Activated CD4-positive, alpha-beta T cell treated with anti-CD3 and anti-CD28 coated beads, Interleukin-2, amount 50 U/mL, for 24 hours (primary cell): ENCODE measurements at places on chromosomes 3 and 15.

DNA sequence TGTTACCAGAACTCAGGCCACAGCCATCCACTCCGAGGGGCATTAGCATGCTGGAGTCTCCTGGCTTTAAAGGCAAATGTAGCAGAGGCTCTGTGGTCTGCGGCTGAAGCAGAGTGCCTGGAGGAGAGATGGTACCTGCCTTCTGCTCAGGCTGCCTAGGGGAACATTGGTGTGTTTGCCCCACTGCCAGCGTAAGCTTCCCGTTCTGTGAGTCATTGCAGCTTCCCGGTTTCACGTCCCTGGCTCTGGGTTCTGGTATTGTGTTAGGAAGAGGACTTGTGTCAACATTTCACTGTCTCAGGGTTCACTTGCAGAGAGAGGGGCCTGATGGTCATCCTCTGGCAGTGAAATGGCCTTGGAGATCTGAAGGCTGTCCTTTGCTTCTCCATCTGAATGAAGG is 1.8 kb downstream of the GASK1A start:
- DNase-seq: no peak

DNA sequence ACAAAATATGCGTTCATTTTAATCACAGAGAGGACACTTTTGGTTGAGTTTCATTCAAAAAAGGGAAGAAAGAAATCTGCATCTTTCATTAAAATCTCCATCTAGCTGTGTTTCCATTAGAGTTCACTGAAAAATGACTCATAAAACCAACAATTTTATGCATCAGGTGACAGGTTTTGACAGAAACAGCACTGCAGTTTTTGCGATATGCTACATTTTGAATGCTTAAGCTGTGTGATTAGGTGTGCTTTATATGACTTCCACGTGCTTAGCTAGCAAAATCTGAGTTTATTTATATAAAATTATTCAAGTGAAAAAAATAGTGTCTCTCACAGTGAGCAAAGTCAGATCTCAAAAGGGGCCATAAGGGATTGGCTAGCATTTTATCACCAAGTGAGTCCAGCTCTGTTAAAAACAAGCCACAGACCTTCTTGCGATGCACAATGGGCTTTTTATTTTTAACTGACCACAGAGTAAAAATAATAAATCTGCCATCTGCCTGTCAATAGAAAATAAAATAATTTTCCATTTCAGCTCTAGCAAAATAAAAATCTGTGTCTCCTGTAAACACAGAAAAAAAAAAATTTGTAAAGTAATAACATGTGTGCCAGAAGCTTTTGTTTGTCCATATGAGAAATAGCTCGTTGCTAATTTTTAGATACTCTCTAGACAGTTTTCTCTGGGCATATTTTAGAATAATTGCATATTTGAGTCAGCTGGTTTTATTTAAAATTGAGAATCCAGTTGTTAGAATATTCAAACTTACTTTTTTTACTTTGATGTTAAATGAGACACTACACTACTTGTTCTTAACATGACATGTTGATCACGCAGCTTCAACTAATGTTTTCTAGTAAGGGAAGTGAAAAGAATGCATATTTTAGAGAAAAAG is 409.8 kb downstream of the ROBO2 start:
- no peak for DNase-seq

GRCh38 chr3:178714925-178715832 is 178.9 kb downstream of the KCNMB2 start:
- no peak for DNase-seq

DNA sequence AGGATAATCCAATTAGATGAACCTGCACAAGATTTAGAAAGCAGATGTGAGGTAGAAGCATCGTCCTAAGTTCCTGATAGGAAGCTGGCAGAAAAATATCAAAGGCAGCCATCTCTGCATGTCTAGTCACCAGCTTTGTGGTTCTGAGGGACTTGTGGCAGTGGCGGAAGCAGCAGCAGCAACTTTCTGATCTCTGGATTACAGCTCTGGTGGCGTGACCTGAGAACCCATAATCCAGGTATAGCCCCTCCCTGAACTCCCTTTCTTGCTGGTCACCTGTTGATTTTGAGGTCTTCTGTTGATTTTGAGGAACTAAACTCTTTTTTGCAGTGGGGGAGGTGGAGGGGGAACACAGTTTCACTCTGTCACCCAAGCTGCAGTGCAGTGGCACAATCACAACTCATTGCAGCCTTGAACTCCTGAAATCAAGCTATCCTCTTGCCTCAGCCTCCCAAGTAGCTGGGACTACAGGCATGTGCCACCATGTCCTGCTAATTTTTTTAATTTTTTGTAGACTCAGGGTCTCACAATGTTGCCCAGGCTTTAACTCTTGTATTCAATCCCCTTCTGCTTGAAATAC is 7.9 kb downstream of the FSIP1 start:
- no peak for DNase-seq

GRCh38 chr3:81048058-81048665 is 713.3 kb downstream of the GBE1 start:
- DNase-seq: no peak

GRCh38 chr15:38593524-38593923 is 28.9 kb upstream of the RASGRP1 start:
- DNase-seq: no peak

DNA sequence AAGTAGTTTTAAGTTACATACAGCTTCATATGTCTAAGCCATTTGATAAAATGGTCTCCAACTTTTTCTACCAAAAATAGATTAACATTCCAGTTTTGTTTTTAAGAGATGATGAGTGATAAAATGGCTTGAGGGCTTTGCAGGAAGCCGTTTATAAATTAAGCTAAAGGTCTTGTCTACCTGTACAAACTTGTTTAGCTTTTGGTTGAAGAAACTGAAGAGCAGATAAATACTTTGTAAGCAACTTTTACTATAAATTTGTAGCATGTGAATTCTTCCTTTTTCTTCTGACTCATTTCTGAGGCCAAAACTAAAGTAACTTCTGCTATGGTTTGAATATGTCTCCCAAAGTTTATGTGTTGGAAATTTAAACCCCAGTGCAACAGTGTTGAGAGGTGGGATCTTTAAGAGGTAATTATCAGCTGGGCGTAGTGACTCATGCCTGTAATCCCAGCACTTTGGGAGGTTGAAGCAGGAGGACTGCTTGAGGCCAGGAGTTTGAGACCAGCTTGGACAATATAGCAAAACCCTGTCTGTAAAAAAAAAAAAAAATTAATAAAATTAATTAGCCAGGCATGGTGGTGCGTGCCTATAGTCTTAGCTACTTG is 8.2 kb upstream of the NEDD4 start:
- no peak for DNase-seq

GRCh38 chr15:68699881-68700454 is 120.7 kb downstream of the ANP32A start:
- DNase-seq: no peak

- DNase-seq: no peak
Measured at GRCh38 chr15:101382544-101382943, 87.5 kb upstream of the SNRPA1 start.

DNA sequence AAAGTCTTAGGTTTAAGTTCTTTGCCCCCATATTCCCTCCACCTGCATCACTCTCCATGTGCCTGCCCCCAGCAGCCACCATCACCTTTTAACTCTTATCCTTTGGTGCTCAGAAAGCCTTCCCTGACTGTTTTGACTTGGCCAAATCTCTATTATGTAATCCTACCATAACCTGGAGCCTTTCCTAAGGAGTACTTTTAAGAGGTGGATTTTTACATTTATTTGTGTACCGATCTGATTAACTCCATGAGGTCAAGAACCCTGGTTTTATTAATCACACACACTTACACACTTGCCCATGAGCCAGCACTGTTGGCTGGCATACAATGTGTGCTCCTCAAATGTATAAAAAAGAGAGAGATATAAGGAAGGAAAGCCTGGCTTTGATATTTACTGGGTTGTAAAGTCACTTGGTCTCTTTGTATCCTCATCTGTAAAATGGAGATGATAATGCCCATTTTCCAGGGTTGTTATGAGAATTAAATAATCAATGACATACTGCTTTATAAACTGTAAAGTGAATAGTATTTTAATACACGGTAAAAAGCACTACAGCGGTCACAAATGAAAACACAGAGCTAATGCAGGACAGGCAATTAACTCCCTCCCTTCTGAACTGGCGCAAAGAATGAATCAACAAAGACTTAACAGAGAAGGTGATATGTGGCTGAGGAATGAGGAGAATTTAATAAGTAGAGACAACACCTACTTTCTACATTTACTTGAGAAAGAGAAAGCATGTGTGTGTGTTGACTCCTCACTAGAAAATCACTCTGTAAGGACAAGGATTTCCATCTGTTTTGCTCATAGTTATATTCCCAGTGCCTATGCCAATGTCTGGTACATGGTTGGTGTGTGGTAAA is 45.4 kb downstream of the ATP13A4 start:
- no peak for DNase-seq

- DNase-seq: no peak
Measured at GRCh38 chr3:18732474-18732873, 307.3 kb upstream of the SATB1 start.

DNA sequence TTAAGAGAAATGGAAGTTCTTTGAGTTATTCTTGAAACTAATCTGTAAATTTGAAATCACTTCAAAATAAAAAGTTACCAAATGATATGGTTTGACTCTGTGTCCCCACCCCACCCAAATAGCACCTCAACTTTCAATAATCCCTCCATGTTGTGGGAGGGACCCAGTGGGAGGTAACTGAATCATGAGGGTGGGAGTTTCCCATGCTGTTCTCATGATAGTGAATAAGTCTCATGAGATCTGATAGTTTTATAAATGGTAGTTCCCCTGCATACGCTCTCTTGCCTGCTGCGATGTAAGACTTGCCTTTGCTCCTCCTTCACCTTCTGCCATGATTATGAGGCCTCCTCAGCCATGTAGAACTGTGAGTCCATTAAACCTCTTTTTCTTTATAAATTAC is 690.7 kb upstream of the ZNF385D start:
- no peak for DNase-seq

- no peak for DNase-seq
Measured at GRCh38 chr3:138800248-138800647, 34.5 kb downstream of the PIK3CB start.

DNA sequence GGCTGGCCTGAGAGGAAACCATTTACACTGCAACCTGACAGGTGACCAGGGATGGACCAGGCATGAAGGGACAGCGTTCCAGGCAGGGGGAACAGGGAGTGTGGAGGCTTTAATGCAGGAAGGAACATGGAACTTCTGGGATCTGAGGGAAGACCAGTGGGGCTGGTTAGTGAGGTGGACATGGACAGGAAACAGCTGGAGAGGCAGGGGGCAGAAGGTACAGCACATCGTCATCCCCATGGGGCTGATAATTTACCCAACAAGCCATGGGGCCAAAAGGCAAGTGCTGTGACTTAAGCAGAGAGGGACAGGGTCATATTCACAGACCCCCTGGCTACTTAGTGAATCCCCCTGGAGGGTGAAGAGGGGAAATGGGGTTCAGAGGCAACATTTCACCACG is 77.0 kb upstream of the LARS2 start:
- no peak for DNase-seq

GRCh38 chr3:119571230-119571629 is 8.1 kb upstream of the ADPRH start:
- DNase-seq: no peak
